Fibroblast of pulmonary artery (primary cell): ENCODE measurements at places on chromosomes 6 and 20.

DNA sequence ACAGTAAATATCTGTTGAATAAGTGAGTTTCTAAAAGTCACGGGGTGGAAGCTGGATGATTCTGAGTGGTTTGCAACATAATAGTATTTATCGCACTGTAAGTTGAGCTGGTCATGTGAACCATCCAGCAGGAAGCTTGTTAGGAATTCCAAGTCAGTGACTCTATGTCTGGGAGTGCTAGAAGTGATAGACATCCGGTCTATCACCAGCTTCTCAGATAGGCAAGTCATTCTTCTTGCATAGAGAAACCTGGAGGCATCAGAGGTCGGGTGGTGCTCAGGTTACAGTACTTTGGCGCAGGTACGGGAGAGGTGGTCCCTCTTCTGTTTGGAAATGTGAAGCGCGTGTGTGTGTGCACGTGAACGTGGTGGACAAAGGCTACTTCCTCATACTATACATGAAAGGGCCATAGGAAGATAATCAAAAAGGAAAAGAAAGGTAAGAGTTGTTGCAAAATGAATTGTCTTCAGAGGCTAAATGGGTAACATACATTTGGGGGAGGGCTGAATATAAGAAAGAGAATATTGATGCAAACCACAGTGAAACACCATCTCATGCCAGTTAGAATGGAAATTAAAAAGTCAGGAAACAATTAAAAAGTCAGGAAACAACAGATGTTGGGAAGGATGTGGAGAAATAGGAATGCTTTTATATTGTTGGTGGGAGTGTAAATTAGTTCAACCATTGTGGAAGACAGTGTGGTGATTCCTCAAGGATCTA is 299.3 kb upstream of the ZFP64 start:
- peak; percentile 95 for DNase-seq

DNA sequence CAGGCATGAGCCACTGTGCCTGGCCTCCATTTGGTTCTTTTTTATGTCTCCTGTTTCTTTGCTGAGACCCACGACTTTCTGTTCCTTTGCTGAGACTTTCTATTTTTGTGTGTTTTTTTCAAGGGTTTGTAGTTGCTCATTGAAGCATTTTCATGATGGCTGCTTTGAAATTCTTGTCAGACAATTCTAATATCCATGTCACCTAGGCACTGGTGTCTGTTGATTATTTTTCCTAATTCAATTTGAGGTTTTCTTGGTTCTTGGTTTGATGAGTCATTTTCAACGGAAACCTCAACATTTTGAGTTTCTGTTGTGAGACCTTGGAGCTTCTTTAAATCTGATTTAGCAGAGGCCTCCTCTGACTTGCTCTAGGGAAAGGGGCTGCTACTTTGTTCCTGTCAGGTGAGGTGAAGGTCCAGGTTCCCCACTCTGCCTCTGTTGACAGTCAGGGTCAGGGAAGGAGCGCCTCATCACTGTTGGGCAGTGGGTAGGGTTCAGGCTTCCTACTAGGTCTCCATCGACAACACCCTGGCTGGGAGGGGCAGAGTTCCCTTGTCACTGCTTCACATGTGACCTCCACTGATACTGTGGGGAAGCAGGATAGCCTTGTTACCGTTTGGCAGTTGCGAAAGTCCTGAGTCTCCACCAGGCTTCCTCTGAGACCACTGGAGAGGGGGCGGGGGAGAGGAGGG is 67.2 kb upstream of the RNF24 start:
- peak; percentile 85 for DNase-seq

DNA sequence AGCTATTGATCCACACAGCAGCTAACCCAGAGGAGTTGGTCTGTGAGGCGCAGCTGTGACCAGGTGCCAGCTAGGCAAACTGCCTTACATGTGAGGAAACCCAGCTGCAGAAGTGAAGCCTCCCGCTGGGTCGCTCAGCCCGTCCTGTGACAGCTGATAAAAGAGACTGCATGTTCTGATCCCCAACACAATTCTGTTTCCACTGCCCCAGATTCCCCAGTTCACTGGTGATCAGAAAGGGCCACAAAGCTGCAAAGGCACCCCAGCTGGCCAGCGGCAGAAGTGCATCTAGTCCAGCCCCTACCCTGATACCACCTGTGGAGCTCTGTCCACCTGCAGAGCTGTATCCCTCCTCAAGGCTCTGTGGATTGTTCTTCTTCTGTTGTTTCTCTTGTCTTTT is 64.5 kb downstream of the CTNNBL1 start:
- no peak for DNase-seq

GRCh38 chr6:81814370-81815076 is 62.0 kb upstream of the TENT5A start:
- peak; percentile 26 for DNase-seq
